Suppressor macrophage treated with lipopolysaccharide for 1 hour (primary cell): ENCODE measurements at places on chromosomes 2 and 18.

DNA sequence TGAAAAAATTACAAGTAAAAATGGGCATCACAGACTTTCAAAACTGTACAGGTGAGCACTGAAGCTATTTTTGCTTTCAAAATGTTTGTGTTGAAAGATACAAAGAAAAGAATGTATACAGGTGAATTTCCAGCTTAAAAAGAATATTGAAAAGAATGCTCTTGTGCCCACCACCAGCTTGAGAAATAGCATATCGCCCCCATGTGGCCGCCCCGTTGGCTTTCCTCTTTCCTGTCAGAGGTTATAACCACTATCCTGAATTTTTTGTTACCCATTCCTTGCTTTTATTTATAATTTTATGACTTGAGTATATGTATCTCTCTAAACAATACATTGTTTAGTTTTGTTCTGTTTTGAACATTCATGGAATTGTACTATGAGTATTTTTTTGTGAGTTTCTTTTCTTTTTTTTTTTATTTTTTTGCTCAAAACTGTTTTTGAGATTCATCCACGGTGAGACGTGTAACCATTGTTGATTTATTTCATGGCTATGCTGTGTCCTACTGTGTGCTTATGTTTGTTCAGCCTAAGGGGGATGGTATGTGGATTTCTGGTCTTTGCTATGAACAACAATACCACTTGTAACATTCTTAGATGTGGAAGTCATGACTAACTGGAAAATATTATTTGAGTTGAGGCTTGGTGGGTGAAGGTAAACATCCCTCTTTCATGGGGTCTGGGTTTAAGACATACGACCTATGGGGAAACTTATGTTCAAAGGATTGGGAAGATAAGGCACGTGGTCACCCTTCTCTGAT lies 11.6 kb downstream of the TRPM8 start:
- no peak for DNase-seq

DNA sequence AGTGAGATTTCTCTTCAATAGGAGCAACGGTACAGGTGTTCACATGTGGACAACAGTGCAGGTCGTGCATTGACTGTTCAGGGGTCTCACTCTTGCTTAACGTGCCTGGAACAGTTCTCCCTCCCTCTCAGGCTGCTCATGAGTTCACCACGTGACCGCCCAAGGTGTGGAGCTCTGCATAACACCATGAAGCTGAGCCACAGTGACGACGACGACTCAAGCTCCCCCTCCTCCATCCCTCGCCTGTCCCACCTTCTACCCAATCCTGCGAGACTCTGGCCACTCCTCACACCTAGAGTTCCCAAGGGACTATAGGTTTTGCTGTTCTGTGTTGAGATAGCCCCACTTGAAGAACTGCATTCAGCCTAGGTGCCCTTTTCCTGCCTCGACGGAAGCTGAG lies 42.8 kb downstream of the STK25 start:
- no peak for DNase-seq

DNA sequence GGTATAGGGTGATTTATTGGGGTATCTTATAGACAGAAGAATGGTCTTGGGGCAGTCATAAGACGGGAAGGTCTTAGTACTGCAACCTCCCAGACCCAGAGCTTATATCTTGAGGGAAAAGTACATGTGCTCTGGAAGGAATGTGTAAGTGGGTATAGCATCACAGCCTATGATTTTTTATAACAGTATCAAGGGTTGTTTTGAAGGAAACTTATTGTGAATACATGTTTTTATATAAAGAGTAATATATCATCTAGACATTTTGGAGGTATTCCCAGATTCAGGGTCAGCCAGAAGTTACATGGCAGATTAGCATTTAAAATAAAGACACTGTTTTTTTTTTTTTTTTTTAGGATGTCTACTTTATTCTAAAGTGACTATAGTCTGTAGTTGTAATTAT lies 47.6 kb upstream of the STON1 start:
- no peak for DNase-seq

DNA sequence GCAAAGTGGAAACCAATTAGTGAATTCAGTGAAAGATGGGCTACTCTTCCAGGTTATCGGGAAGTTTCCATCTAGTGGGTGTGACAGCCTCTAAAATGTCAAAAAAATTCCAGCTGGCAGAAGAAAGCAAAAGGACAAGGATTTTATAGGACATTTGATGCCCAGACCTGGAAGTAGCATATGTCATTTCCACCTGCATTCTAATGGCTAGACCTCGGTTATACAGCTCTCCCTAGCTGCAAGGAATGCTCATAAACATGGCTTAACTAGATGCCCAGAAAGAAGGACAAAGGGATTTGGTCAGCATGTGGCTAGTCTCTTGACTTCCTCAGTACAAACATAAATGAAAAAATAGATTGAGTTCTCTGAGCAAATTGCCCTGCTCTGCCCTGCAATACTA lies 215.4 kb downstream of the NYAP2 start:
- DNase-seq = no peak

GRCh38 chr2:20465716-20466394 lies 19.0 kb downstream of the RHOB start:
- no peak for DNase-seq

GRCh38 chr18:77162580-77162979 lies 30.0 kb upstream of the MBP start:
- no peak for DNase-seq

GRCh38 chr2:21070341-21071257 lies 26.7 kb upstream of the APOB start:
- DNase-seq = no peak

DNA sequence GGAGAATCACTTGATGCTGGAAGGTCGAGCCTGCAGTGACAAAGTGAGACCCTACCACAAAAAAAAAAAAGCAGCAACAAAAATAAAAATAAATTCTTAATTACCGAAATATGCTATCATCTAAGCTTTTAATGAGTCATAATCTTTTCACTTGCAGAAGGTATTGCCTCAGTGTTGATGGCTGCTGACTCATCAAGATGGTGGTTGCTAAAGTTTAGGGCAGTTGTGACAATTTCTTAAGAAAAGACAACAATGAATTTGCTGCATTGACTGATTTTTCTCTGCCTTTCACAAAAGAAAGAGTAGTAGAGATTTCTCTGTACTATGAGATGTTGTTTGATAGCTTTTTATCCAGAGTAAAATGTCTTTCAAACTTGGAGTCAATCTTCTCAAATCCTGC lies 1809.0 kb downstream of the SUCLG1 start:
- DNase-seq = no peak

DNA sequence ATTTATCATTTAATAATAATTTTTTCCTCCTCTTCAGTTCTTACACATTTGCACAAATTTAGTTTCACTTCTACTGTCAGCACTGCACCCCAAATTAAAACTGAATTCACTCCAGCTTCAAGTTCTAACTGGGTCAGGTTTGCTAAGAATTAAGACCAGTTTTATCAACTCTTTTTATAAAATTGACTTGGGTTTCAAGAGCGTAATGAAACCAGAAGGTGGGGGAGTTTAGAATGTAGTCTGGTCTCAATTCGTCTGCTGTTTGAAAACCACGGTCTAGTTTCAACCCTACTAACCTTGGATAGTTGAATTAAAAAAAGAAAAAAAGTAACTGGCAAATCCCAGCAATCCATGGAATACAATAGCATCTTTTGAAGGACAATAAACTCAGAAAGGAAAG lies 14.3 kb upstream of the CTLA4 start:
- no peak for DNase-seq

GRCh38 chr2:62315476-62315875 lies 119.6 kb downstream of the B3GNT2 start:
- DNase-seq = no peak

DNA sequence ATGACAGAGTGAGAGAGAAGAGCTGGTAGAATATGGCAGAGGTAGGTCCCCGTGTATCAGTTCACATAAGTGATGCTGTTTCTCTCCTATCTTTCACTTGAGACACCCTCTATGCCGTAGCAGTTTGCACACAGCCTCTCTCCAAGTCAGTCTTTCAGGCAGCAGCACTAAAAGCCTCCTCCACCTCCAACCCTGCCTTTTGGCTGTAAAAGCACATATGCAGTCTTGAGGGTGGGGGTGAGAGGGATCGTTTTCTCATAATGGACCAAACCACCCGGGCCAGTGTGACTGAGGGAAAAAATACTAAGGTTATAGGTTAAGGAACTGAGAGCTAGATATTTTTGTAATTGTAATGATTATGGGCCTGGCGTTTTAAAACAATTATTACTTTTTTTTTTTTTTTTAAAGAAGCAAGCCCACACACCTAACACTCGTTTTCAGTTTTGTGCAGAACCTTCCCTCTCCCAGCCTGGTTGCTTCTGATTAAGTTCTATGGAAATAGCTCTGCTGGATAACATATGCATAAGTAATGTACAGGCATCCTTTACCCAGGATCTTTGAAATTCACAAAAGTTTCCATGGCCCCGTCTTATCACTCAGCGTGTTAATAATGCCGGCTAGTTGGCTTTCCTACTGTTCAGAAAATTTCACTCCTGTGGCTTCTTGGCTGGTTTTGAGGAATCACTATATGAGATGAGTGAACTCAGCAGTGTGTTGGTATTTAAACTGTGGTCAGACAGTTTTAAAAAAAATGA lies 112.2 kb upstream of the MEIS1 start:
- no peak for DNase-seq

DNA sequence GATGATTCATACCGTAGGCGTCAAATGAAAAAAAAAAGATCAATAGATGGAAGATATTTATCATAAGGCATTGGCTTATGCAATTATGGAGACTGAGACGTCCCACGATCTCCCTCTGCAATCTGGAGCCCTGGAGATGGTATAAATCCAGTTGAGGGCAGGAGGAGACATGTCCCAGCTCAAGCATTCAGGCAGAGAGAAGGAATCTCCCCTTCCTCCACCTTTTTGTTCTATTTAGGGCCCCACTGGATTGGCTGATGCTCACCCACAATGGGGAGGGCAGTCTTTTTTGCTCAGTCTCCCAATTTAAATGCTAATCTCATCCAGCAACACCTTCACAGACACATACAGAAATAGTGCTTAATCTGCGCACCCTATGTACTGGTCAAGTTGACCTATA lies 18.0 kb upstream of the OLA1 start:
- no peak for DNase-seq

DNA sequence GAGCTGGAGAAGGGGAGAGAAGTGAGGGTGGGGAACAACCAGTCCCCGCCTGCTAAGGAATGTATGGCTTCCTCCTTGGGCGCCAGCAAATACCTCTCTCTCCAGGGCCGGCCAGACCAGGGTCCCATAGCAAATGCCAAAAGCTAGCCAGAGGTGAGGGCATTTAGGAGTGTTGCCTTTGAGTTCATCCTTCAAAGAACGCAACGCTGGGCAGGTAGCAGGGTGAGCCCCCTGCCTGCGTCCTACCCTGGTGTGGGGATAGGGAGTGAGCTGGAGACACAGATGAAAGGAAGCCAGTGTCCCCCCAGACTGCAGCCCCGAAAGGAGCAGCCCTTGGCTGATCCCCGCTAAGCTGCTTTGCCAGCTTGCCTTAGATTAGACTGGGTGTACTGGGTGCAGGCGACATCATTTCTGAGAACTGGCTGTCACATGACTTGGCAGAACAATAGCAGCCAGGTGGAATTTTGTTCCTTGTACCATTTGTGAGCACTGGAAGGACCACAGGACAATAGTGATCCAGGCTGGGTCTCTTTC lies 40.4 kb downstream of the KLHL29 start:
- DNase-seq = no peak

DNA sequence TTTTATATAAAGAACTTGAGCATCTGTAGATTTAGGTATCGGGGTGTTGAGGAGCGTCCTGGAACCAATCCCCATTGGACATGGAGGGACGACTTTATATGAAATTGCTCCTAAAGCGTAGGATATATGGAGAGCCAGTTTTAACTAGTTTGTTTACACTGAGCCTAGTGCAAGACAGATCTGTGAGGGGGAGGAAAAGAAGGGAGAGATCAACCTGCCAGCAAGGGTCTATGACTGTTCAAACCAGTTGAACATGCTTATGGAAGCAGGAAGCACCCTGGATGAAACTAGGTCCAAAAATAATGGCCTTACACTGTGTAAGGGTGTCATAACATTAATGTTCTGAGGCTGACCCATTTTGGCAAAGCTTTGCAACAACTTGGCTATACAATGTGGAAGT lies 34.0 kb upstream of the SLC40A1 start:
- DNase-seq = no peak

- no peak for DNase-seq
Observed at GRCh38 chr18:24850532-24850931, 390.1 kb downstream of the HRH4 start.

DNA sequence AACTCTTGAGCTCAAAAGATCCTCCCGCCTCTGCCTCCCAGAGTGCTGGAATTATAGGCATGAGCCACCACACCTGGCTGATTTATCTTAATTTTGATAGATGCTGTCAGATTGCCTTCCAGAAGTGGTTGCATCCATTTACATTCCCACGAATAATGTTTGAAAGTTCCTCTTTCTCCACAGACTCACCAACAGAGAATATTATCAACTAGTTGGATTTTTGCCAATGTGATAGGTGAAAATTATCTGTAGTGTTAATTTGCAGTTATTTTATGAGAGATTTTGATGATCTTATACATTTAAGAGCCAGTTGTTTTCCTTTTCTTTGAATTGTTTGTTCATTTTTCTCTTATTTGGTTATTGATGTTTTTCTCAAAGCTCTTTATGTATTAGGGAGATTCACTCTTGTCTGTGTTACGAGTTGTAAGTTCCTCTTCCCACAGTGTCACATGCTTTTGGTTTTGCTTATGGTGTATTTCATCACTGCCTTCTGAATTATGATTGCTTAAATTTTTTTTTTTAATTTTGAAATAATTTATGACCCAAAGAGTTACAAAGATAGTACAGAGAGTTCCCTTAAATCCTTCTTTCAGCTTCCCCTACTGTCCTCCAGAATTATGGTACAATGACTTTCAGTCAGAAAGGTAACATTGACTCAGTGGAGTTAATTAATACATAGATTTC lies 20.7 kb upstream of the NT5DC4 start:
- peak; percentile 93 for DNase-seq

DNA sequence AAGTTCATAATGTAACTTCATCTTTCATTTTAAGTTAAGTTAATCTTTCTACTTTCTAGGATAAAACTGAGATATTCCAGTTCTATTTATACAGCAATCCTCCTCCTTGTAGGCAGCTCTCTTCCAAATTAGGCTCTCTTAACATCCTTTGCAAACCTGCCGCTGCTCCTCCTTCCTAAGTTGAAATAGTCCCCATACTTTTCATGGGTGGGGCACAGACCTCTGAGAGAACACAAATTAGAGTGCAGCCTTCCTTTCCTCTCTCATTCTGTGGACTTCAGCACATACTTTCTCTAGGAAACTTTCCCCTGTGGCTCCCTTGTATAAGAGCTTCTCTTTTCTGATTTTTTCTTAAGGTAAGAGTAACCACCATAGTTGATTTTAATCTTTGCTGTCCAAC lies 28.3 kb downstream of the TWSG1 start:
- no peak for DNase-seq
